Natural killer cell (primary cell): ENCODE measurements at places on chromosomes 1 and 21.

GRCh38 chr1:245589316-245589715 lies 434.5 kb downstream of the KIF26B start:
- DNase-seq: no peak
- H3K27ac ChIP-seq: no peak overlapping the region
- no peaks in the 10 kb centered on the region for H3K4me1 ChIP-seq
- no peak overlapping the region for H3K4me3 ChIP-seq

DNA sequence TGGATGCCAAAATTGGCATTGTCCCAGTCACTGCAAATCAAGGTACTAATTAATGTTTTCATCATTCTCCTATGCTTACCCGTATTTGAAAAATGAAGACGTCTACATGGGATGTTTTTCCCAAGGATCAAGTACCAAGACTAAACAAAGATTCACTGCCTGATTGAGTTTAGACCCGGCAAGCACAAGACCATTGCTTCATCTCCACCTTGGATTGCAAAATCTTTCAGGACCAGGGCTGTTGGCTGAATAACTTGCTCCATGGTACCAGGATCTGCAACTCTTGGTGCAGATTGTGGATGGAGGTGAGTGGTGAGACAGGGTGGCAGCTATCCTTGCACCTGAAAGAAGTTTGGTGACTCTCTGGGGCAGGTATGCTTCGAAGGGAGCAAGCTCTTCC lies 122.5 kb upstream of the ETS2 start:
- no peak for DNase-seq
- peaks cover 3% of the 10 kb centered on the region for H3K4me1 ChIP-seq
- peaks cover 8% of the 10 kb centered on the region for H3K27me3 ChIP-seq
- H3K4me3 ChIP-seq: no peak overlapping the region
- no peak overlapping the region for H3K27ac ChIP-seq

- no peak for DNase-seq
- H3K27me3 ChIP-seq: no peaks in the 10 kb centered on the region
- no peaks in the 10 kb centered on the region for H3K4me1 ChIP-seq
- H3K27ac ChIP-seq: no peak overlapping the region
- H3K36me3 ChIP-seq: no peaks in the 10 kb centered on the region
These were observed 32.4 kb upstream of the ENO1 start for GRCh38 chr1:8910914-8911313.

- no peaks in the 10 kb centered on the region for H3K27me3 ChIP-seq
- no peaks in the 10 kb centered on the region for H3K4me1 ChIP-seq
- DNase-seq: no peak
- H3K27ac ChIP-seq: no peak overlapping the region
- no peak overlapping the region for H3K4me3 ChIP-seq
These were observed 30.0 kb downstream of the ARHGEF10L start for GRCh38 chr1:17569200-17570139.

DNA sequence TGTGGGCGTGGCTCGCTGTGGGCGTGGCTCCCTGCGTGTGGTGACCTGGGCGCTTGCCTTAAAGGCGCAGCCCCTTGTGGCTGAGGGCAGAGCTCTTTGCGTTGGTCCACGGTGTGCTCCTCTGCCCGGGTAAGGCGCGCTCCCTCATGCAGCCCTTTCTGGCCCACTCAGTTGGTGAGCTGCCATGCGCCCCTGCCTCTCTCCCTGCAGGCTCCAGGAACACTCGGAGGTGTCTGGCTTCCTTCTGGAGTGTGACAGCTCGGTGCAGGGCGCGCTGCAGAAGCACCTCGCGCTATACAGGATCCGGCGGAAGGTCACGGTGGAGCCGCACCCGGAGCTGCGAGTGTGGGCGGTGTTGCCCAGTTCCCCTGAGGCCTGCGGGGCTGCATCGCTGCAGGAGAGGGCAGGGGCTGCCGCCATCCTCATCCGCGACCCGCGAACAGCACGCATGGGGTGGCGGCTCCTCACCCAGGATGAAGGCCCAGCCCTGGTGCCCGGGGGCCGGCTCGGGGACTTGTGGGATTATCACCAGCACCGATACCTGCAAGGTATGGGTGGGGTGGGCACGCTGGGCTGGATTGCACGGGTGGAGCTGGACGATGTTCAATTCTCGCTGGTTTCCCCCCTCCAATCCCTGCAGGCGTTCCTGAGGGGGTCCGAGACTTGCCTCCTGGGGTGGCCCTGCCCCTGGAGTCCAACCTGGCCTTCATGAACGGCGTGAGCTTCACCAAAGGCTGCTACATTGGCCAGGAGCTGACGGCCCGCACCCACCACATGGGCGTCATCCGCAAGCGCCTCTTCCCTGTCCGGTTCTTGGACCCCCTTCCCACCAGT lies 9.1 kb downstream of the IBA57 start:
- no peak overlapping the region for H3K27ac ChIP-seq
- no peaks in the 10 kb centered on the region for H3K27me3 ChIP-seq
- peaks cover 2% of the 10 kb centered on the region for H3K36me3 ChIP-seq
- H3K4me1 ChIP-seq: peaks cover 13% of the 10 kb centered on the region
- DNase-seq: peak; percentile 59

GRCh38 chr1:200081151-200081968 lies 53.9 kb downstream of the NR5A2 start:
- no peak overlapping the region for H3K27ac ChIP-seq
- no peaks in the 10 kb centered on the region for H3K4me1 ChIP-seq
- H3K36me3 ChIP-seq: no peaks in the 10 kb centered on the region
- DNase-seq: no peak
- H3K4me3 ChIP-seq: no peak overlapping the region

GRCh38 chr1:247857069-247857984 lies at the start of gene TRIM58:
Gene TRIM58 (plus strand): TSS chr1:247857187. CDS start chr1:247857247, 60 bp downstream.
- DNase-seq: peak; percentile 25
- H3K36me3 ChIP-seq: no peaks in the 10 kb centered on the region
- H3K27ac ChIP-seq: no peak within 1 kb of the TSS
- H3K27me3 ChIP-seq: peaks cover 4% of the 10 kb centered on the region

- H3K36me3 ChIP-seq: peaks cover 12% of the 10 kb centered on the region
- peaks cover 21% of the 10 kb centered on the region for H3K4me1 ChIP-seq
- no peak overlapping the region for H3K27ac ChIP-seq
- H3K4me3 ChIP-seq: no peak overlapping the region
- no peak for DNase-seq
These were observed 32.8 kb downstream of the C2CD2 start for GRCh38 chr21:41921021-41921420.

GRCh38 chr1:168473126-168473525 lies 70.7 kb downstream of the XCL2 start:
- no peak overlapping the region for H3K4me3 ChIP-seq
- no peak for DNase-seq
- peaks cover 17% of the 10 kb centered on the region for H3K4me1 ChIP-seq
- no peaks in the 10 kb centered on the region for H3K27me3 ChIP-seq
- H3K27ac ChIP-seq: no peak overlapping the region

GRCh38 chr1:3905953-3906671 lies 6.0 kb upstream of the C1orf174 start:
- H3K4me1 ChIP-seq: peaks cover 42% of the 10 kb centered on the region
- no peak for DNase-seq

DNA sequence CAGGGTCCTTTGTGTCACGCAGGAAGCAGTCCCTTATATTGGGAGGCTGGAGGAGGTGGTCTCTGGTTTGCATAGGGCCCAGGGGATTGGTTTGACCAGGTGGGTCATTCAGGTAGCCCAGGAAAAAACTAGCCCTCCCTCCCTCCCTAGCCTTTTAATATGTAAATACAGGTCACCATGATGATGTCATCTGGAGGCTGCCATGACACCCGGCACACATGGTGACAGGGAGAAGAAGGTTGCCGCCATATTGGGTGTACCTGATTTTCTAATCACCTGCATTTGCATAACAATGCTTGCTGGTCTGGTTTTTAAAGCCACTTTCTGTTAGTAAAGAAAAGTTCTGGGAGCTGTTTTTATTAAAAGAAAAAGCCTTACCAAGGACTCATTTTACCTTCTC lies 791.0 kb upstream of the ADGRL4 start:
- no peak overlapping the region for H3K4me3 ChIP-seq
- no peaks in the 10 kb centered on the region for H3K4me1 ChIP-seq
- no peaks in the 10 kb centered on the region for H3K36me3 ChIP-seq
- no peaks in the 10 kb centered on the region for H3K27me3 ChIP-seq
- DNase-seq: no peak
- no peak overlapping the region for H3K27ac ChIP-seq

DNA sequence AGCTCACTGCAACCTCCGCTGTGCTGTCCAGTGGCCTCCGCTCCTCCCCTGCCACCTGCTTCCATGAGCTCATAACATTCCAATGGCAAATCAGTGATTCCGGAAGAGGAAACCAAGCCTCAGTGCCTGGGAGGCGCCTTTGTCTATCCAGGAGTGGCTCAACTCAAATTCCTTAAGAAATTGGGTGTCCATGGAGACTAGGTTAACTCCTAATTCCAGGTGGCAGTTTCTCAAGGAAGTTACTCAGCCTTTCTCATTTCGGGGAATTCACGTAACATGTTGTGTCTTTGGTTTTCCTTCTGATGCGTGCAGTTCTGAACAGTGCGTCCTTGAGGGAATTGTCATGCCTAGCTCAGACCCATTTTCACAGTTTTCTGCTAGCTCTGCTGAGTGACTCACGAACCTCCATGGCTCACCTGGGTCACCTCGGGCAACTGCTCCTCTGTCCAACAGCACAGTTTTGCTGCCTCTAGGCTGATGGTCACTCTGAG lies 89.9 kb upstream of the DSCAM start:
- no peak for DNase-seq
- no peak overlapping the region for H3K4me3 ChIP-seq
- no peaks in the 10 kb centered on the region for H3K27me3 ChIP-seq
- H3K4me1 ChIP-seq: no peaks in the 10 kb centered on the region
- H3K36me3 ChIP-seq: no peaks in the 10 kb centered on the region
- H3K27ac ChIP-seq: no peak overlapping the region

DNA sequence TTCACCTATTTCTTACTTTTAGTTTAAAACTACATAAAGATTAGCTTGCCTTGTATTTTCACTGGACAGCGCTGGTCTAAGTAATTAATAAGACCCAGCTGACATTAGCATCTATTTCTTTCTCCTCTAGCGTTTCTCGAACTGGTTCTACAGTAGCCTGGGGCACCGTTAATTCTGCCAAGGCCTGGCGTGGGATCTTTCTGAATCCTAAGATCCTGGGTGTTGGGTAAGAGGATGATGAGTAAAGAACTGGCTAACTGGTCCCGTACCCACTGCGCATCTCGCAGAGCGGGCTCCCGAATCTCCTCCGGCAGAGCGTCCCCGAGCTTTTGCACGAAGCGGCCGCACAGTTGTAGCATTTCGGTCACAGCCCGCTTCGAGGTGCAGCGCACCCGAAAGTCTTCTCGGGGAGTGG lies 309 bp downstream of the NSL1 start:
- no peaks in the 10 kb centered on the region for H3K27me3 ChIP-seq
- peaks cover 28% of the 10 kb centered on the region for H3K4me1 ChIP-seq
- H3K27ac ChIP-seq: peak overlapping the region; percentile 98
- DNase-seq: no peak

GRCh38 chr1:78950826-78951225 lies 55.7 kb downstream of the ADGRL4 start:
- no peaks in the 10 kb centered on the region for H3K36me3 ChIP-seq
- H3K27ac ChIP-seq: no peak overlapping the region
- H3K4me1 ChIP-seq: no peaks in the 10 kb centered on the region
- H3K27me3 ChIP-seq: no peaks in the 10 kb centered on the region
- no peak for DNase-seq

GRCh38 chr1:119834990-119835389 lies 23.7 kb upstream of the REG4 start:
- no peaks in the 10 kb centered on the region for H3K36me3 ChIP-seq
- no peak for DNase-seq
- H3K27me3 ChIP-seq: no peaks in the 10 kb centered on the region
- no peak overlapping the region for H3K4me3 ChIP-seq
- H3K4me1 ChIP-seq: no peaks in the 10 kb centered on the region

GRCh38 chr21:16079830-16080229 lies 350.0 kb downstream of the USP25 start:
- H3K27ac ChIP-seq: no peak overlapping the region
- no peak overlapping the region for H3K4me3 ChIP-seq
- no peak for DNase-seq
- H3K4me1 ChIP-seq: no peaks in the 10 kb centered on the region
- H3K36me3 ChIP-seq: no peaks in the 10 kb centered on the region

GRCh38 chr1:81679942-81680341 lies 120.8 kb upstream of the ADGRL2 start:
- no peaks in the 10 kb centered on the region for H3K4me1 ChIP-seq
- H3K4me3 ChIP-seq: no peak overlapping the region
- H3K27ac ChIP-seq: no peak overlapping the region
- no peaks in the 10 kb centered on the region for H3K36me3 ChIP-seq

DNA sequence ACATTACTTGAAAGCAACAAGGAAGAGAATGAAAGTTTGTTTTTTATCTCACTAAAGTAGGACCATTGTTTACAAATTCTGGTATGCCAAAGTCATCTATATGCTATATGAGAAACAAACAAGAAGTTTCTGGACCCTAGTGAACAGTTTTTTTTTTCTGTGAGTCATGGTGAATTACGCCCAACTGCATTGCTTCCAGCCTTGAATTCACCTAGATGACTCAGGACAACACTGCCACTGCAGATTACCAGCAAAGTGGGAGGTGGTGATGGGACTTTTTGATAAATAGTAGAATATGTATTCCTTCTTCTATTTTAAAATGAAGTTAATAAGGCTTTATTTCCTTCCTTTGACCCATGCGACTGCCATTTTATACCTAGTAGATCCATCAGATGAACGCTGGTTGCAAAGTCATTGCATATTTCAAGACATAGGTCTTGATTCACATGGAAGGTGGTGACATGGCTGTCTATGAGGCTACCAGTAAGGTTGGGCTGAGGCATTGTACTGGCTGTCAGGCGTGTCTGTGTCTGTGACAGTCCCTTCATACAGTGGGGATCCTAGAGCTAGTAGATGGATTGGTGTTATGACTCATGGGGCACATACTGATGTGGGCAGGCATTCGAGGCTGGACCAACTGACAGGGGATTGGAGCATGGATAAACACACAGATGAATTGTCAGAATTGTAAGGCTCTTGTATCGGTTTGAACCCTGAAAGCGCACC lies 49.1 kb upstream of the APOBEC4 start:
- H3K4me3 ChIP-seq: no peak overlapping the region
- no peak overlapping the region for H3K27ac ChIP-seq
- no peak for DNase-seq
- no peaks in the 10 kb centered on the region for H3K4me1 ChIP-seq
- H3K27me3 ChIP-seq: no peaks in the 10 kb centered on the region
- H3K36me3 ChIP-seq: no peaks in the 10 kb centered on the region

- H3K4me3 ChIP-seq: no peak overlapping the region
- H3K27me3 ChIP-seq: no peaks in the 10 kb centered on the region
These were observed 58.3 kb upstream of the B3GALNT2 start for GRCh38 chr1:235562589-235562988.
